Hypothalamus (tissue), 51 donors: ENCODE measurements at places on chromosomes 7 and 10.

- DNase-seq, result no peak
Observed at GRCh38 chr10:104351919-104352318, 1.7 kb upstream of the CFAP58 start.

- DNase-seq, result no peak
Observed at GRCh38 chr10:11823122-11823988, at the start of gene PROSER2. Gene PROSER2 (plus strand): TSS chr10:11823356. CDS start chr10:11852078, 28,722 bp downstream.

DNA sequence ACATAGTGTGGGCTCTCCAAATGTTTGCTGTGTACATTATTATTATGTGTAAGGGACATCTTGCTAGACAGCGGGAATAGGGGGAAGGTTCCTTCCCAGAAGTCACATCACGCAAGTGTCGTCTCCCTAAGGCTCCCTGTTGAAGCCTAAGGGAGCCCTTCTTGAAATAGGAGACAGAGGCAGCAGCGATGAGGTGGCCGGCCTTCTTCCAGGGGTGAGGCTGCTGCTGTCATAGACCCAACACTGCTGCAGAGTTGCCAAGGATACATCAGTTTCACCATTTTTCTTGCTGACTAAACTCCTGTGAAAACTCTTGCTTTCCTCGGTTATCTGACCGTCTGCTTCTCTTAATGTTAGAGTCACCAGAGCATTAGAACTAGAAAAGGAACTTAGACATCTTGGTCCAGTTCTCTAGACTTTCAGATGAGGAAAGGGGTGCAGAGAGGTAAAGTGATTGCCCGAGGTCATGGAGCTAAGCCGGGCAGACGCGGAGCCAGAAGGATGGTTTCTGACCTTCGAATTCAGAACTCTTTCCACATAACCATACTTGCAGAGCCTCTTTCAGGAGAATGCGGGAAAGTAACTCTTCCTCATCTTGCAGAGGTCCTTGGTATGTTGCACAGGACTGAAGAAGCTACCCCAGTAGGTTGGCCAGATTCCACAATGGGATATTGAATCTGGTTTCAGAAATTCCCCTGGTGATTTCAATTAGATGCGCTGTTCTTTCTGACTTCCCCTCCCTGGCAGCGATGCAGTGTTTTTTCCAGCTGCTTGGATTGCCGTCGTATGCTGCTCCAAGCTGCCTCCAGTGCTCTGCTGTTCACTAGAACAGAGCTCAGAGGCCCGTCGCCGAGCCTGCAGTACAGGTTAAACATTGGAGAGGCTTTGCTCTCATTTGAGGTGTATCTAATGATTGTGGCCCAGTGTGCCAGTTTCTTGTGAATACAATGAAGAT, 217.1 kb downstream of the CAMK1D start:
- DNase-seq, result no peak

- peak; percentile 15 for DNase-seq
Observed at GRCh38 chr10:101018600-101019439, 12.1 kb downstream of the PDZD7 start.

GRCh38 chr10:108358912-108359311, 1194.4 kb upstream of the SORCS1 start:
- DNase-seq, result no peak

- DNase-seq, result no peak
Observed at GRCh38 chr10:128417826-128418225, 291.6 kb upstream of the MKI67 start.

DNA sequence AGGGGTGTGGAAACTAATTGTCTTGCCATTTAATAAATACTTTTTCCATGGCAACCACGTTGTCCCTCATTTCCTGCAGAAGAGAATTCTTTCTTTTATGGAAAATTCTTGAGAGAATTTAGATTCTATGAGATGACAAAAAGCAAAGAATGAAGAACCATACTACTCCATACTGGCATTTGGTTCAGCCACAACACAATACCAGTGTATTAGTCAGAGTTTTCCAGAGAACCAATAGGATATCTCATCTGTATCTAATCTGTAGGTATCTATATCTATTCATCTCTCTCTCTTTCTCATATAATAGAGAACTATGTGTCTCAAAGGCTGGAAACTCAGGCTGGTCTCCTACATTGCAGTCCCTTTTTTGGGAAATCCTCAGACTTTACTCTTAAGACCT, 44.6 kb upstream of the NAMPT start:
- DNase-seq, result no peak

GRCh38 chr10:23013581-23014335, 81.6 kb upstream of the MSRB2 start:
- no peak for DNase-seq

- no peak for DNase-seq
Observed at GRCh38 chr10:20489961-20490360, 407.1 kb downstream of the NEBL start.

DNA sequence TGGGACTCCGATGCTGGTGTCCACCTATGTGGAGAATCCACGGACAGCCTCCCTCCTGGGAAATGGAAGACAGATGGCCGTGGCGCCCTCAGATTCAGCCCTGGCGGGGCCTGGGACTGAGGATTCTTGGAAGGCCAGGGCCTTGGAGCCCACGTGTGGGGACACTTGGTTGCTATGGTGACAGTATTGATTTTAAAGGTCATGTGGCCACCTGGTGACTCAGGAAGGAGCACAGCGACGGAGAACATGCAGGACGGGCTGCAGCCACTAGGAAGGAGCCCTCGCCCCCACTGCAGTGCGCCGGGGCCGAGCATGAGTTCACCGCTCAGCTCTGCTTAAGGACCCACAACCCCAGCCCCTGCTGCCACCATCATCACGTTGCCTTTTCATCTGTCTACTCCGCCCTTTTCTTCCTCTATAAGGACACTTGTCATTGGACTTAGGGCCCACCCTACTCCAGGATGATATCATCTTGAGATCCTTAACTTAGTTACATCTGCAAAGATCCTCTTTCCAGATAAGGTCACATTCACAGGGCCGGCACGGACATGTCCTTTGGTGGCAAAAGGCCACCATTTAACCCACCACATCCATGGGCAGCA, 3.7 kb upstream of the STK32C start:
- DNase-seq, result no peak

- DNase-seq, result peak; percentile 24
Observed at GRCh38 chr7:120988591-120989256, at the start of gene CPED1. Gene CPED1 (plus strand): TSS chr7:120988711. CDS start chr7:120989622, 911 bp downstream.

- DNase-seq, result no peak
Observed at GRCh38 chr10:311901-312665, 176.8 kb downstream of the ZMYND11 start.

DNA sequence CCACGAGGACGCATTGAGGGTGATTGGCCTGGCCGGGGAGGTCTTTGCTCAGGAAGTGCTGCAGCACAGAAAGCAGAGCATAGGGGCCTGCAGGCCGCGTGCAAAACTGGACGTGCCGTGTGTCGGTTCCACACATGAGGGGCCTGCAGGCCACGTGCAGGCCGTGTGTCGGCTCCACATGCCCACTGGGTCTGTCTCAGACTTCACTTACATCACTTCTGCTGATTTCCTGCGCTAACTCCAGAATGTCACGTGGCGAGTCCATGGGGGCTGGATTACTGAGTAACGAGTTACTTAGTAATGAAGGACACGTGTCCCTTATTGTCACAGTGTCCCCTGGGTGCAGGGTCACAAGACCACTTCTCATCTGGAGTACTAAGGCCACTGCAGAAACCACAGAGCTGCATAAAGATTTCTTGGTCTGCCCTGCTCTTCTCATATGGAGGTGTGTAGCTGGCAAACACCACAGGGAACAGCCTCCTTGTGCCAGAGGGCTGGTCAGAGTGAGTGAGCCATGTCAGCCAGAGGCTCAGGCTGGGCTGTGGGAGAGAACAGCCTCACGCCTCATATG, 60.8 kb downstream of the GDI2 start:
- DNase-seq, result no peak

DNA sequence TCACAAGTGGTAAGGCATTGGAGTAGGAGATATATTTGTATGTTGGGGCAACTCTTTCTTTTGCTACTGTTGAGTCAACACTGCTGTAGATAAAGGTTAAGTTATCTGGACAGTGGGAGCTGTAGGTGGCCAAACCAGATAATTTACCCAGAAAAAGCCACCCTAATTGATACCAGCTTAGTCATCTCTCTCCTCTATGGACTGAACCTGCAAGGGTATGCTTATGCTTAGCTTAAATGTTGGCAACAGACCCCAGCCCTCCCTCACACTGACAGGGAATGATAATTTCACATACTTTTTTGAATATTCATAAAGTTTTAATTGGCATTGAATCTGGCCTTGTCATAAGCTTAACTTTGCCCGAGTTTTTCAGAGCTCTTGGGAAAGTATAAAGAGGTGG, 66.3 kb downstream of the CREB5 start:
- no peak for DNase-seq

GRCh38 chr10:91164520-91165065, 55.9 kb upstream of the PCGF5 start:
- DNase-seq, result no peak

- DNase-seq, result no peak
Observed at GRCh38 chr7:106795877-106796231, 69.2 kb upstream of the PIK3CG start.

- DNase-seq, result no peak
Observed at GRCh38 chr10:44581996-44582395, 197.1 kb upstream of the CXCL12 start.

DNA sequence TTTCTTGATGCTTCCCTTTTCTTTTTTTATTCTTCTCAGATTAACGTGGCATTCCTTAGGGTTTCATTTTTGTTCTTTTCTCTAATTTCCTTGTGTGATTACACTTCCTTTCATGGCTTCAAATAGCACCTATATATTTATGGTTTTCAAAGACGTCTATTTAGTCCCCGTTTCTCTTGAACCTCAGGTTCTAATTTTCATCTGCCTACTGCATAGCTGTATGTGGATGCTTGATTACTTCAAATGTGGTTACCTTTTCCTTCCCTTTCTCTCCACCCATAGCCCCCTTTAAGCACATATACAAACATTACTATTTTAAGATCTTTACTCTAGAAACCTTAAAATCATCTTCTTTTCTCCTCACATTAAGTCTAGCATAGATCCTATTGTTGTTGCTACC, 2.4 kb downstream of the TPST1 start:
- DNase-seq, result no peak

DNA sequence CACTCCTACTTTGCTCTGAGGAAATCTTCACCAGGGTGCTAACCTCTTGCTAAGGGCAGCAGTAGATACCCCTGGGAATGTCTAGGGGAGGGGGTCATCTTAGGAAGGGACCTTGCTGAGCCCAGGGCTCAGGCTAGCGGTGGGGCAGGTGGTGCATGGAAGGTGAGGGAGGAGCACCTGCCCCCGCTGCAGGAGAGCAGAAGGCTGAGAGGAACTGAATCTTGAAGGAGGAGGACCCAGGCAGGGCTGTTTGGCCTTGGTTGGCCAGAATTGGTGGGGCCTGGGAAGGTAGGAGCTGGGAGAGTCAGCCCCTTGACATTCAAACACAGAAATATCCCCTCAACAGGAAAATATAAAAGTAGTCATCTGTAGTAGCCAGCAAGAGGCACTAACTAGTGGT, 7.0 kb downstream of the CALHM3 start:
- no peak for DNase-seq

DNA sequence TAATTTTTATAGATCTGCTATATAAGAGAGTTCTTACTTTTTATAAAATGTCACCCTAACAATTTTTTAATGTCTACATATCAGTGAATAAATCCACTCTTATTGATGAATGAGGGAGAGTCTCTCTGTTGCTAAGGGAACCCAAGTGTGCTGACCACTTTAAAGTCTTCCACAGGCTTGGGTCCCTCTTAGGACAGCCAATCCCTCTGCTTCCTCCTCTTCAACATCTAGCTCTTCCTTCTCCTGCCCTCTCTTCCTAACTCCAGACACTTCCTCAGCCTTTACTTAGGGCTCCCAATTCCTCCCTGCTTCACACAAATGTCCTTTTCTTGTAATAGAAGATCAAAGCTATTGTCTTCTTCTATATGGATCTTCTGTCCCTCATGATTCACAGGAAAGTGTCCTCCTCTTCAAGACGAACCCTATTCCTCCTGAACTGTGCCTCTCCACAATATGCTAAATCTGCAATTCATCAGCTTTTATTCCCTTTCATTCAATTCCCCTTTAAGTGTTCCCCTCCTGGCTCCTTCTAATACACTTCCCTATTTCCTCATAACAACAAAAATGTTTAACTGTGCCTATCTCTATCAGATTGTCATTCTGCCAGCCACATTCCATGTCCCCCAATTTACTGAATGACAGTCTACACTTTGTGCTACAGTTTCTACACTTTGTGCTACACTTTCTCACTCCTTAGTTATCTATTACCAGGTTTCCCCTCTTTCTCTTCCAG, 37.7 kb downstream of the CDK6 start:
- no peak for DNase-seq

GRCh38 chr7:55524558-55525310, 47.6 kb downstream of the VOPP1 start:
- no peak for DNase-seq

DNA sequence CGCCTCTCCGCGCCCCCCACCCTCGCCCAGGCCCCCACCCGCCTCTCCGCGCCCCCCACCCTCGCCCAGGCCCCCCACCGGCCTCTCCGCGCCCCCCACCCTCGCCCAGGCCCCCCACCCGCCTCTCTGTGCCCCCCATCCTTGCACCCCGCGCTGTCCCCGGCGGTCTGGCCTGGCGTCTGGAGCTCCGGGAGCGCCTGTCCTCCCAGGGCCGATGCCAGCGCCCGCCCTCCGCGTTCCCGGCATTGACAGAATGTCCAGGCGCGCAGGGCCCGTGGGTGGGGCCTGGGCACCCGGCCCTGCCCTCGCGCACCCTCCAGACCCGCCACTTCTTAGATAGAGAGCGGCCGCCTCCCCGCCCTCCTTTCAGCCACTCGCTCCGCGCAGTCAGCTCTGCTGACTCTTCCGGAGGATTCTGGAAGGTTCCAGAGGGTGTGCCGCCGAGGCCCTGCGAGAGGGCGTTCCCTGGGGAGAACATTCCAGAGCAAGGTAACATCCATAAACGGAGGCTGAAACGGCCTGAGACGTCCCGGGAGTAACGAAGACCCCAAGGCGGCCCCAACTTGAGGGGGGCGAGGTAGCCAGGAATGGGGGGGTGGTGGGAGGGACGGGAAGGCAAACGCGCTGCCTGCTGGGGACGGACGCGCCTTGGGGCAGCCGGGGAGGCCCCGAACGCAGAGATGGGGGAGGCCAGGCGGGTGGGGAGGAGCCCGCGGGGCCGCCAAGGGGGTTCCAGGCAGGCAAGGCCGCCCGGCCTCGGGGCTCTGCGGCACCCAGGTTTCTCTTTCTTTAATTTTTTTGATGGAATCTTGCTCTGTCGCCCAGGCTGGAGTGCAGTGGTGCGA, 117.8 kb downstream of the DYNC2I1 start:
- no peak for DNase-seq

DNA sequence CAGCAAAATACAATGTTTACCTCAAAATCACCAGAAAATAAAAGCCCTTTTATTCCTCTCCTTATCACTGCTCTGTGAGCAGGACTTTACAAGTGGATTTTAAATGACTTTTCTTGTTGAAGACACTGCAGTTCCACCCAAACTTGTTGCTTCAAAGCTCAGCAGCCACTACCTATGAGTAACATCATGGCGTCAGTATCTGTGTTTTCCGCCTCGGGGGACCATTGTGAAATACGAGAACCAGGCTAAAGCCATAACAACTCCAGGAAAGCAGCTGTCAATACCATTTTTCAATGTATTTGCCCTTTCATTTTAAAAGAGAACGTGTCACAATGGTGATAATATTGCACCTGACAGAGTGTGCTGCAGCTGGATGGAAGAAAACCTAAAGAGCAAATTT, 284.0 kb upstream of the RNF32 start:
- no peak for DNase-seq
